ENCODE measurements at places on chromosomes 7 and 10. TPM values are rescaled to one million over a fixed set of nuclear protein-coding genes. Genes with fewer than 3 reads are reported as not detected.

- no peak for DNase-seq
Observed at GRCh38 chr7:141700848-141701371, 1.1 kb downstream of the DENND11 start.

DNA sequence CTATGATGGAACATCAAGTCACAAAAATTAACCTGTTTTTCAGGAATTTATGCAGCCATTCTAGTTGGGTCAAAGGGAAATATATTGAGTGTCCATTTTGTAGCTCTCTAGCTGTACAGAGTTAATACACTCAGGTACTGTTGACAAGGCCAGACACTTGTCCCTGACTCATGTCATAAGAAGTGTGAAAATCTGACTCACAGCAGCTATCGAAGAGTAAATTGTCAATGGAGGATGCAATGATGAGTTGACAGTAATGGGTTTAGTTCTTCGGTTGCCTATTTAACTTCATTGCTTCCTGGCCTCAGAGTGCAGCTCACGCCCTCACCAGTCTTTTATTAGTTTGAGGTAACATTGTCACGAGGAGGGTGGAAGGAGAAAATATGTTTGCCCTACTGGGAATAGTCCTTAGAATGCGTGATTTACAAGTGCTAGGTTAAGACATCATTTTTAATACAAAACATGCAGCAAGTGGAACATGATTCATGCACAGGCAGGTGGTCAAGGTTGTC lies 255.1 kb downstream of the XPNPEP1 start:
- DNase-seq = no peak

DNA sequence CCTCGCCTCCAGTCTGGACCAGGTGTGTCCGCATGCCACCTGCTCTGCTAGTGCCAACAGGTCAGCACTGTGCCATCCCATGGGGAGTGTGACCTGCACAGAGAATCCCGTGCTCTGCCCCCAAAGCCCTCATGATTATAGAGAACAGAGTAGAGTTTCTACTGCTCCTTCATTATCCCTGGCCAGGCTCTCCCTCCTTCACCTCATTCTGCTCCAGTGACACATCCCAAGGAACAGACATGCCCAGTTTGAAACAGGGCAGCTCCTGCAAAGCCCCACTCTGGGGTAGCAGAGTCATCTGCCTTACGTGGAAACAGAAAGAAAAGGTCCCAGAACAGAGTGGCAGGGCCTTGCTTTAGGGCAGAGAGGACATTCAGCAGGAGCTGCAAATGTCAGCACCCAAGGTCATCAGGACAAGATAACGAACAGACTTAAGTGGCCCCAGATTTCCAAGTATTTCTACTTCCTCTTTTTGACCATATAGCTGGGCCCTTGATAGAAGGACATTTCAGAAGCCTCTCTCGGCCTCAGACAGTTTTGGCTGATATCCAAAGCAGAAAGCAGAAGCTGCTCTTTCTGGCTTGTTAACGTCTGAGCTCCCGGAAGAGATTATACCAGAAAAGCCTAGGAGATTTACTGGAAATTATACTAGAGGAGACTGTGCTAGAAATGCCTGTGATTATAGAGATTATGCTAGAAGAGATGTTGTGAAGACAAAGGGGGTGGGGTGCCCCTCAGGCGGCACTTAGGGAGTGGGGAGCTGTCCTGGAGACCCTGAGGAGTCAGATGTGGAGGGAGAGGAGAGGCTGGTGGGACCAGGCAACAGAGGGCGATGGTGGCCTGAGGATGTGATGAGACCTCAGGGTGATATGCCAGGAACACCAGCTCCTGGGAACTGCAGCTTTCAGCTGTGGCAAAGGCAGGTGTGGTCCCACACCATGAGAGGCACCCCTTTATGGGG lies 12.6 kb downstream of the TMEM176B start:
- DNase-seq = no peak

DNA sequence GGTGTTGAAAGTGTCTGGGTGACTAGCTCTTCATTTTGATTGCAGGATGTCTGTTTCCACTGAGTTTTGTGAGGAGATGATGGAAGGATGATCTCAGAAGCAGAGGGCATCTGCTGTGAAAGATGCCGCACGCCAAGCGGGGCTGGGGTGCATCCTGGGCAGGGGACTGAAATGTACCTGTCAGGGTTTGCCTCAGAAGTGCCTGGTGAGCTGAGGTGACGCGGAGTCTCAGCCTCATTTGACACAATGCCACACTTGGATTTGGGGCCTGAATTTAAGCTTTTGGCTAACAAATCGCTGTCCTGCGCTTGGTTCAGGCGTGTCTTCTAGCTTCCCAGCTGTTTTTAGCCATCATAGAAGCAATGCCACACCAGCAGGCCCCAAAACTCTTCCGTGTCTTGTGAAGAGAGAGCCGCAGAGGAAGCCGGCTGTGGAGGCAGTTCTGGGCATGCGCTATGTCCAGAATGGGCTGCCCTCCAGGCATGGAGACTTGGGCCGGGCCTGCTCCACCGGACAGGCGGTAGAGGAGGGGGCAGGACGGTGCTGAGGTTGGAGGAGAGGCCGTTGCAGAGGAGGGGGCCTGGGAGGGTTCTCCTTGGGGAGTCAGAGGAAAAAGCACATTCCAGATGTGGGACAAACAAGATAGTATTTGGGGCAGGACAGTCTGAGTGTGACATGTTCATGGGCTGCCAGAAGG lies 31.2 kb downstream of the WDR86 start:
- no peak for DNase-seq

DNA sequence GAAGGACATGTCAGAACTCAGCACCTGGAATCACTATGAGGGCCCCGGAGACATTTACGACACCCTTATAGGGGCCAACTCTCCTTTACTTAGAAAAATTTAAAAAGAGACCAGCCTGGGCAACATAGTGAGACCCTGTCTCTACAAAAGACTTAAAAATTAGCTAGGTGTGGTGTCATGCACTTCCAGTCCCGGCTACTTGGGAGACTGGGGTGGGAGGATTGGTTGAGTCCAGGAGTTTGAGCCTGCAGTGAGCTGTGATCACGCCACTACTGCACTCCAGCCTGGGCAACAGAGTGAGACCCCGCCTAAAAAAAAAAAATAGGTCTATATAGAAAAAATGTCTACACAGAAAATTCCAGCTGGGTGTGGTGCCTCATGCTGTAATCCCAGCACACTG lies 7.5 kb upstream of the CYTH3 start:
- no peak for DNase-seq

The CABCOCO1 gene
- not detected for total RNA-seq

- DNase-seq = no peak
Observed at GRCh38 chr7:47625861-47626715, 44.2 kb upstream of the TNS3 start.

The STMP1 gene
- total RNA-seq = 25.6 TPM

The LIPM gene
- not detected for total RNA-seq

DNA sequence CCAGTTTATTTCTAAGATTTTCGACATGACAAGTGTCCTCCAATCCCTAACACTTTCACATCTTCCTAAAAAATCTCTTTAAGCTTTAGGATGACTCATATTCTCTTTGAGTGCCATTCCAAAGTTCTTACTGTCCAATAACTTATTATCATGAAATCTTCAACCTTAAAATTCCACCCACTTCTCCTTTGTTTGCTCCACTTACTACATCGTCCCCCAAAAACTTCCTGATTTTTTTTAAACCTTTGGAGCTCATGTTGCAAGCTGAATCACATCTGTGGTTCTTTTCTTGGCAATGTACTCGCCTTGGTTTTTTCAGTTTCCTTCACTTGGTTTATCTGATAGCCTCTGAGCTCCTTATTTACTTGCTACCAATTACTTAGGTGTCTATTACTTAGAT lies 39.2 kb upstream of the JCAD start:
- DNase-seq = no peak

- DNase-seq = no peak
Observed at GRCh38 chr7:131795400-131795799, 239.0 kb upstream of the PODXL start.

- DNase-seq = no peak
Observed at GRCh38 chr7:114645451-114645850, 230.8 kb downstream of the FOXP2 start.
